ENCODE measurements at places on chromosomes 12 and 14.

DNA sequence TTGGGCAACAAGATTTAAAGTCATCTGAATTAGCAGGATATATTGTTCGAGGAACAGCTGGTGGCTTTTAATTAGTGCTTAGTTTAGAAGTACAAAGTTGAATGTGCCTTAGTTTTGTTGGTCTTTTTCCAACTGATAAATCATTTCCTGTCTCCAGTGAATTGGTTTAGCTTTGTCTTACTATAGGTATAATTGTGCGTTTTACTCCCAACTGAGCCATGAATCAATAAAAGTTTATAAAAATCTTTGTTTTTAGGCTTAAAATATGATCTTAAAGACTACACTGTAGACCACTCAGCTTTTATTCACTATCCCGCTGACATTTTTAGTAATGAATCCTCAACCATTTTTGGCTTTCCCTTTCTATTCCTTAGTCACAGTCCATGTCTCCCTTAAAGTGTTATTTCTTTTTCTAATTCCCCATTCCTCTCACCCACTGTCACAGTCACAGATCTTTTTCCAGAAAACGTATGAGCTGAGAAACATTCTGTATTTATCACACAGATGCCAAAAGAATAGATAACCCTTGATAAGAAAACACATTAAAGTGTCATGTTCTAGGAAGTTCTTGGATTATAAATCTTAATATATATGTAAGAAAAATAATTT, 34.0 kb upstream of the ALG10 start:
- no peak for DNase-seq

- no peak for DNase-seq
Observed at GRCh38 chr12:65929641-65930040, 105.4 kb downstream of the HMGA2 start.

GRCh38 chr12:66058554-66058953, 72.0 kb downstream of the LLPH start:
- no peak for DNase-seq

DNA sequence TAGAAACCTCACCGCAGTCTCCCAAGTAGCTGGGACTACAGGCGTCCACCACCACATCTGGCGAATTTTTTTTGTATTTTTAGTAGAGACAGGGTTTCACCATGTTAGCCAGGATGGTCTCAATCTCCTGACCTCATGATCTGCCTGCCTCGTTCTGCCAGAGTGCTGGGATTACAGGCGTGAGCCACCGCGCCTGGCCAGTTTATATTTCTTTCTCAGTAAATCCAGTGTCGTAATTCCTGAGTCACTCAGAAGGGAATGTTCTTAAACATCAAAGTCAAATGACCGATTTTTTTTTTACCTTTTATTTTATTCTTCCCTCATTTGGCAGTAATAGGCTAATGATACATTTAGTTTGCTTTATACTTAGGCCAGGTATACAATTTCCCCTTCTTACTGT, 80.5 kb downstream of the FBXO33 start:
- no peak for DNase-seq

- DNase-seq, result no peak
Observed at GRCh38 chr12:6925540-6926279, 2.0 kb upstream of the ATN1 start.

DNA sequence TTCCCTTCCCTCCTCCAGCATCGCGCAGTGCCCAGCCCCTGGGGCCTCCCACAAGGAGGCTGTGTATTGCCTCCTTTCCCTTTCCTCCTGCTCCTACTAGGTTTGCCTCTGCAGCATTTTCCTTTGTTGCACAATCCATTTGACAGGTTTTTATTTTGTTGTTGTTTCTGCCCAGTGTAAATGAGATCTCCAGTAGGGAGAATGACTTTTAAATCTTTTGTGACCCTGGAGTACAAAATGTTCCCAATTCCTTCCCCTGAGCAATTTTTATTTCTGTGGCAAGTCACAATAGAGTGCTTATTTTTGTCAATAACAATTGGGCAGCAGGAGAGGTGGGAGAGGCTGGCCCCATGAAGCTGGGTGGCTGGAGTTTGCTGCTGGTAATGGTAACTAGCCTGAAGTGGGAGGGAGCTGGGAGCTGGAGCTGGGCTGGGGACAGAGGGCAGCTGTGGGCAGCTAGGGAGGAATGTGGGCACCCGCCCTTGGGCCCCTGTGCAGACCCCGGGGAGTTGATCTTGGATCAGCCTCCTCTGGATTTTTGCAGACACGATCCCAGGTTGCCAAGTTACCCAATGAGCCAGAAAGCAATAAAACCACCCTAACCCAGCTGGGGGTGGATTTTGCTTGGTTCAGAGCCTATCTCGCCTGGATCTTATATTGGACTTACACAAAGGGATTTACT, 160.1 kb downstream of the KTN1 start:
- no peak for DNase-seq

- no peak for DNase-seq
Observed at GRCh38 chr12:43287706-43288383, 264.2 kb downstream of the ADAMTS20 start.

DNA sequence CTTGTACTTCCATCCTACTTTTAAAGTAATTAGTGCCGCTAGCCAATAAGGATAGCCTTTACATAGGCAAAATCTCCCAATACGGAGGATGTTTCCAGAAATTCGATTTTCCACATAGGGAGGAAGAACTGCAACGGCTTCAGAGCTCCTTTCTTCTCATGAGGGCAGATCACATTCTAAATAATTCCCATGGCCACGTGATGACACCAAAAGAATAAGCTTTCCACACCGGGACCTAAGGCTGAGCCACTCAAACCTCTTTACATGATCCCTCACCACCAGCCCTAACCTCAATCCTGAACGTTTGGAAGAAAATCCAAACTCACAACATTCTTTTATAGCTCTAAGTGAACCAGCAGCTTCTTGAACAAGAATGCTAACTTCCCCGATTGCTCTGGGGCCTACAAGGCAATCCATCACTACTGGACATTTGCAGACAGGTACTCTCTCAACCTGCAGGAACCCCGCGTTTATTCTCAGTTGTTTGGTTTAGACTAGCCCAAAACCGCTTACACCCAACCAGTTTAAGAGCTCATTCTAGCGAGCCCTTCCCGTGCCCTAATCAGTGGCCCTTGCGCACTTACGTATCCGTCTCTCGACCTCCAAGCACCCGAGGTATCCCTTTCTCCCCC, 884 bp downstream of the CAPRIN2 start:
- DNase-seq, result no peak

DNA sequence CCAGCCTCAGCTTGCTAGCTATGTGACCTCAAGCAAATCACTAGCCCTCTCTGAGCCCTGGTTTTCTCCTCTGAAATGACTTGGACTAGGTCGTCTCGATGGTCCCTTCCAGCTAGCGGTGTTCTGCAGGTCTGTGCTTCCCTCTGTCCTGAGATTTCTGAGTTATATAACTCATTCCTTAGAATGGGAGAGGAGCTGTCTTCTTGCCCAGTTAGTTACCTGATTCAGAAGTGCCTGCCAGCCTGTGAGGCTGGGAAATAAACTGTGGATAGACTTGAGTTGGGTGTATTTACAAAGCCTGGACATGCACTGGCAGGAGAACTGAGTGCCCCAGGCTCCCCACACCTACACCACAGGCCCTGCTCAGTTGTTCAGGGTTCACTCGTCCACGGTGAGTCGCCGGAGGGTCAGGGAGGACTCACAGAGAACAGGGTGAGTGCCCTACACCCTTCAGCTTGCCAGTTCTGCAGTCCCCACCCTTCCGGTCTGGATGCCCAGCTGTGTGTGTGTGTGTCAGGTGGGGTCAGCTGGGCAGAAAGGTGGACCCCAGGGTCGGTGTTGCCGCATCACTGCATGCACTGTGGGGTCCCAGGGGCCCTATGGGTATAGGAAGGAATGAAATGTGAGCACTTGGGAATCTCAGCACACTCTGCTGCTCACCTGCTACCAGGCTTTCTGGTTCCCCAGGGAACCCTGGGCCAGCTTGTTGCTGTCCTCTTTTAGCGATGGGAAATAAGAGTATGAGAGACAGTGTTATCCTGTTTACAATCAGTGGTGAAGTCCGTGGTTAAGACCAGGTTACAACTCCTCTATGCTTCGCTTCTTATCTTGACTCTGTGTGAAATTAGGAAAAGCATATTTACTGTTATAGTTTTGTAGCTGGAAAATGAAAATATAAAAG, 348.2 kb downstream of the DPF3 start:
- DNase-seq, result no peak

DNA sequence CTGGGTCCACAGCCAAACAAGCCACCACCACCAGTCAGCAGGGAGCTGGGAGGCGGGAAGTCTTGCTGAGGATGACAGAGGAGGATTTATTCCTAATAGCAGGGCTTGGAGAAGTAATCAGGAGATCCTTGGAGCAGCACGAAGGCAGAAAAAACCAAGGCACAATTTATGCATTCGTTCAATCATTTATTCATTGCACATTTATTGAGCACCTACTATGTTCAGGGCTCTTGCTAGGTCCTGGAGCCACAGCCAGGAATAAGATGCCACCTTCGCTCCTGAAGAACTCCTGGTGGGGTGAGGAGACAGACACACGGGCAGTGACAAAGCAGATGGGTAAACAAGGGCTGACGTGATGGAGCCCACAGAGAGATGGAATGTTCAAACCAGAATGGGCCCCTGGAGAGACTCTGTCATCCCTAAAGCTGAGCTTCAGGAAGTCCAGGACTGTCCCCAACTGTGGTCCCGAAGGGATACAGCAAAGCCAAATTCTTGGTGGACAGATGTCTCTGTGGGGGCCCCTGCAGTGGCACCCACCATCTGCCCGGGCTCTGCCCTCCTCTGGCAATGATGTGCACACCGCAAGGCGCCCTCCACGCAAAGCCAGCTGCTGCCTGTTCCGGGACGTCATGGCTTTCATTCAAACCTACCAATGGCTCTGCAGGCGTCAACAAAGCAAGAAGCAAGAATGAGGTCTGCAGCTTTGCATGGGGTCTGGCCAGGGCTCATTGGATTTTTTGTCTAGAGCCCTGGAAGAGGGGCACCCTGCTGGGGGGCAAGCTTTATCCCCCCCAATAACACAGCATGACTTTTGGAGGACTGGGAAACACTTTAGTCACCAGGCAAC, 3.0 kb upstream of the TESC start:
- no peak for DNase-seq

DNA sequence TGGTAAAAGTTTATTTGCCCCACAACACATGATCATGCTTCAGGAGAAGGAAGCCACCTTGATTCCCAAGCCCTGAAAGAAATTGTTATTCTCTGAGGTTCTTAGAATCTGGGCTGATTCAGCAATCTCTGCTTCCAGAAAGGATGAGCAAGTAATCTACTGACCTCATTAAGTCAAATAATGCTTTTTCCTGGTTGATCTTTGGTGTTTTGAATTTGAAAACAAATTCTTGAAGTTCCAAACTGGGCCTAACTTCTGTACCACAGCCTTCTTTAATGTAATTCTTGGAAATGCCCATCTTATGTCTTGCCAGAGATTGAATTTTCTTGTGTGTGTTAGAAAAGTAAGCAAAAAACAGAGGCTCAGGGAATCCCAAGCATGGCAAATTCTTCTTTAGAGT, 319.2 kb upstream of the DDHD1 start:
- DNase-seq, result no peak

DNA sequence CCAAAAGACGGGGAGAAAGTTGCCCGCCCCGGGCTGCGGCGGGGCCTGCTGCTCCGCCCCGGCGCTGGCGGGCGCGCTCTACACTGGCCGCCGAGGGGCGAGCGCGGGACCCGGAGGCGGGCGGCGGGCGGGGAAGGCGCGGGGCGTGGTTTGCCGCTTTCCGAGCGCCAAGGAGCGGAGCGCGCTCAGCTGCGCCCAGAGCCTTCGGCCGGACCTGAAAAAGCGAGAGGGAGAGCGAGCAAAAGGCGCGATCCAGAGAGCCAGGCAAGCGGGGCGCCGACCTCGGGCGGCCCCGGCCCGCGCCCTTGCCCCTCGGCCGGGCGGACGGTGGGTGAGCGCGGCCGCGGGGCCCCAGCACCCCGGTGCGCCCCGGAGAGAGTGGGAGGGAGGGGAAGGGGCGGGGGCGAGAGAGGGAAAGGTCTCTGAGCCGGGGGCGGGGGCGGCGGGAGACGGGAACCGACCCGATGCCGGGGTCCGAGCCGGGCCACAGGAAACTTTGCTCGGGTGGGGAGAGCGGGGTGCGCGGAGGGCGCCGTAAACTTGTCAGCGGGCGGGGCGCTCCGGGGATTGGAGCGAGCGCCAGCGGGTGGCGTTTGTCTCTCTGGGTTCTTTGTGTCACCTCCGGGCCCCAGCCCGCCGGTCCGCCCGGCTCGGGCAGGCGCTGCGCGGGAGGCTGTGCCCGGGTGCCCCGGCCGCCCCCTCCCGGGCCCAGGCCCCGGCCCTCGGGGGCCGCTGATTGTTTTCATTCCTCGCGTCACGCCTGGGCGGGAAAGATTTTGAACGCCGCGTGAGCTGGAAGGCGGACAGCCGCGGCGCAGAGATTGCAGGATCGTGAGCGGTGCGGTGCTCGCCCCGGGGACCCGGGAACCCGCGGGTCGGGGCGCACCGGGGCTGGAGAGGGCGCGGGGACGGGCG, at the start of gene SYNE2:
TSS of gene SYNE2 (plus strand) at position 188 of the 915 bp plus-strand sequence. CDS start 56,145 bp downstream, outside the sequence.
- peak; percentile 62 for DNase-seq

GRCh38 chr14:69091006-69091405, 61.9 kb downstream of the DCAF5 start:
- no peak for DNase-seq

DNA sequence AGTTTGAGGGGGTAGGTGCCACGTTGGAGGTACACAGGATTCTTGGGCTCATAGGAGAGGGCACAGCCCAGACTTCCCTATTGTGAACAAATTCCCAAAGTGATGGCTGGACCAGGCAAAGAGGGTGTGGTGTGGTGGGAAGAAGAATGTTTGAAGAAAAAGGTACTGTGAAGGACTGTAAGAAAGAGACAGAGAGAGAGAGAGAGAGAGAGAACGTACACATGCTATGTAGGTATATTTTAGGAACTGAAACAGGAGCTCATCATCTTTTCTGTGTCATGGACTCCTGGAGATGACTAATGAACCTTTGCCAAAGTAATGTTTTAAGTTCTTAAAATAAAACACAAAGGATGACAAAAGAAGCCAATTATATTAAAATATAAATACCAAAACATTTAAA, 24.5 kb downstream of the SLC17A8 start:
- DNase-seq, result no peak

DNA sequence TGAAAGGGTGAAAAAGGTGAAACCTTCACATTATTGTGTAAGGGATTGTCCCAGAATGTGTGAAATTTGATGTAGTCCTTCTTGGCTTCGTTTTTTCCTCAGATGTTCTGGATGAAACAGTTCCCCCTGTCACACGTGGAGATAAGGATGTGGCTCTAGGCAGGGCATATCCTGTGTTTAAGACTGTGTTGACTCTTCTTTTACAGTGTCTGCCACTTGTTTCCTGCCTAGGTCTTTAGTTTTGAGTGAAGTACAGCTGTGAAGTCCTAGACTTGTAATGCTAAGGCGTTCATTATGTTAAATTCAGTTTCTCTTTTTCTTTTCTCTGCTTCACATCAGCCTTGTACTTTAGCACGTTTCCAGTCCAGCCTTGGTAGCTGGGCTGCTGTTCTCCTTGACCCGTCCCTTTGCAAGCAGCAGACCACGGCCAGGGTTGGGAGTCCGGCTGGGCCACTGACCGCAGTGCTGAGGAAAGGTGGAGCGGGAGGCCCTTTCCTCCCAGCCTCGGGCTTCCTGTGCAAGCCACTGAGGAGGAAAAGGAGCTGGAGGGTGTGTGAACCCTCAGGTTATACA, 59.1 kb downstream of the RASSF3 start:
- no peak for DNase-seq
